Panc1 (cell line): ENCODE measurements at places on chromosomes 7 and 10.

- no peak overlapping the region for H3K27ac ChIP-seq
- DNase-seq, result no peak
- H3K36me3 ChIP-seq, result no peaks in the 10 kb centered on the region
- no peaks in the 10 kb centered on the region; the same call in 1 of the 2 replicates for H3K27me3 ChIP-seq
- no peaks in the 10 kb centered on the region for H3K4me1 ChIP-seq
These were observed 57.9 kb downstream of the CDCA7L start for GRCh38 chr7:21887779-21888178.

GRCh38 chr10:96860631-96861277 lies 28.7 kb downstream of the LCOR start:
- no peak for DNase-seq
- peaks cover 23% of the 10 kb centered on the region for H3K4me1 ChIP-seq
- no peaks in the 10 kb centered on the region for H3K36me3 ChIP-seq
- no peaks in the 10 kb centered on the region for H3K27me3 ChIP-seq
- H3K27ac ChIP-seq, result no peak overlapping the region

GRCh38 chr10:121848082-121848481 lies 79.7 kb downstream of the ATE1 start:
- H3K36me3 ChIP-seq, result no peaks in the 10 kb centered on the region
- no peak overlapping the region for H3K4me3 ChIP-seq
- no peaks in the 10 kb centered on the region for H3K27me3 ChIP-seq
- H3K27ac ChIP-seq, result no peak overlapping the region

DNA sequence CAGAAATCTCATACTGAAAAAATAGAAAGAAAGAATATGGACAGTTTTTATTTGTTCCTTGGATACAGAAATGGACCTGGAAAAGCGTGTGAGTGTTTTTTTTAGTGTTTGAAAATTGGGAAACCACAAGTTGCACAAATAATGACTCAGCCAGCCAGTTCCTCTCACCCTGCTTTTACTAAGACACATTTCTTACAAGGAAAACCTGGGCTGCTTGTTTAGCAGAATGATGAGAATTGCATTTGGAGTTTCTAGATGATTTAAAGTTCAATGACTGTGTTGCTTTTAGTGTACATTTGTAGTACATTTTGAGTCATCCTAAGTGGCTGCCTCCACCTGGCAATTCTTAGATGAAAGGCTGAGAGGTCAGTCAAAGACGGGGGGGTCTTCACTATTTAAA lies 218.7 kb downstream of the ABCA13 start:
- no peaks in the 10 kb centered on the region for H3K27me3 ChIP-seq
- H3K4me3 ChIP-seq, result no peak overlapping the region
- no peaks in the 10 kb centered on the region for H3K4me1 ChIP-seq

- no peaks in the 10 kb centered on the region for H3K27me3 ChIP-seq
- DNase-seq, result no peak
- H3K27ac ChIP-seq, result no peak overlapping the region
These were observed 78.8 kb downstream of the STK31 start for GRCh38 chr7:23788843-23789242.
